Right hindlimb (tissue), 1 donor: ENCODE measurements at places on chromosomes 4 and X.

- no peak for DNase-seq
These were observed 378.5 kb upstream of the CT83 start for GRCh38 chrX:116841290-116841689.

DNA sequence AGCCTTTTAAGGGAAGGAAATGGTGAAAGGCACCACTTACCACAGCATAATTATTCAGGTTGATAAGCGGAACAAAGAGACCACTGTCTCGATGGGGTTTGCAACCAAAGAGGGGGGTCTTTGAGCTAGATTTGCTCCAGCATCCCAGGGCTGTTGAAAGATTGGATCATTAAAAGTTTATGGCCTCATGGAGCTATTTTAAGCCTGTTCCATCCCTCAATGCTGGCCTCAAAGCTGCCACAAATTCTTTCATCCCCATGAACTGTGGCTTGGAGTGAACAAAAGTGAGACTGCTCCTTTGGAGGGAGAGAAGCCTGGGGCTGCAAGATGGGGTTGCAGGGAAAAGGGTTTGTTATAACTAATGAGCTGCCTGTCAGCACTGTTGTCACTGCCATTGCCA lies 209.8 kb downstream of the RTL9 start:
- DNase-seq: no peak

- no peak for DNase-seq
These were observed 550.5 kb upstream of the FAT1 start for GRCh38 chr4:187274153-187274552.

DNA sequence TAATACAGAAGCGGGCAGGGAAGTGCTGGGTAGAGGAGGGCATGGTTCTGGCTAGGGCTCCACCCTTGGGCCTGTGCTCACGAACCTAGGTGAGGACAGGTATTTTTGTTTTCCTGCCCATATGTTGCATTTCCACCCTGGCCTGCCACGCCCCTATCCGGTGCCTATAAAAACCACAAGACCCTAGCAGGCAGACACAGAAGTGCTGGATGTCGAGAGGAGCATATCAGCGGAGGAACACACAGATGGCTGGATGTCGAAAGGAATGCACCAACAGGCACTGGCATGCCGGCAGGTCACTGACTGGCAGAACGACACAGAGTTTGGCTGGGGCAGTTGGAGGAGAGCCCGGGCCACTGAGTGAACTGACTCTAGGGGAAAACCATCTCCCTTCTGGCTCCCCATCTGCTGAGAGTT lies 316.6 kb upstream of the BOD1L1 start:
- DNase-seq: no peak

DNA sequence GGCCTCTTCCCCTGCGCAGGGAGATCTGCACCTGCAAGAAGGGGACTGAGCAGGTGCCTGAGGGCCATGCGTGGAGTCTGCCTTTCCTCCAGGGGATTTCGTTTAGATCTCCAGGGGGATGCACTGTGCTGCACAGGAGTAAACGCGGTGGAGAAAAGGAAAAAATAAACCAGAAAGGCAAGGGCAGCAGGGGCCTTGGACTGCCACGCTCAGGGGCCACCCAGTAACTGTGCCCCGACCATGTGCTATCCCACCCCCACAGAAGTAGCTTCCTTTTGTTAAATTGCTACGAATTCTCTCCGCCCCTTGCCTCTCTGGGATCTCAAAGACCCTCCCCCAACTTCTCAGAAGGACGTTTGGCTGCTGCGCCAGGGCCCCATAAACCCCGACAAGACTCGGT lies 17.2 kb upstream of the HMX1 start:
- DNase-seq: no peak

DNA sequence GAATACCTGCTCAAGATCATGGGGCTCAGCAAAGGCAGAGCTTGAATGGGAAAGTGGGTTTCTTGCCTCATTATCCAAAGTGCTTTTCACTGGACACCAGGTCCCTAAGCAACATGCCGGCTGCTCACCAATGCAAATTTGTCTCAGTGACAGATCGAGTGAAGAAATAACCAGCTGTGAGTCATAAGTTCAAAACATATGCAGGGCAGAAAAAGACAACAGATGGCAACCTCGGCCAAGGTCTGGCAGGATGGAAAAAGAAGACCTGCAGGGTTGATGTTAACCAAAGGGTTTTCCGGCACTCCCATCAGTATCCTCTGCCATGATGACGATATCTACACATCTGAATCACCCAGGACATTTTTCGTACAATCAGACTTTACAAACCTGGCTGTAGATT lies 124.1 kb downstream of the AFAP1 start:
- no peak for DNase-seq

GRCh38 chrX:135974279-135974856 lies 580 bp upstream of the MMGT1 start:
- peak; percentile 86 for DNase-seq

DNA sequence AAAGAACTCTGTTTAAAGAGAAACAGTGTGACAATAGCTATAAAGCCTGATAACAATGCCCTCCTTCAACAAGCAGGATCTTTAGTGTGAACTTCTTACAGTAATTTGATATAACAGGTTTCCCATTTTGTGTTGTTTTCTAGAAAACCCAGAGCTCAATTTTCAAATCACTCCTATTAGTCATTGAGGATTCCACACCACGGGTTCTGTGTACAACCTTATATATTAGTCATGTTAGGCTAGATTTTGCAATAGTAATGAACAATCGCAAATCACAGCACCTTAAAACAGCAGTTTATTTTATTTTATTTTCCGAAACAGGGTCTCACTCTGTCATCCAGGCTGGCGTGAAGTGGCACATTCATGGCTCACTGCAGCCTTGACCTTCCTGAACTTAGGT lies 1020.9 kb upstream of the INTU start:
- no peak for DNase-seq

DNA sequence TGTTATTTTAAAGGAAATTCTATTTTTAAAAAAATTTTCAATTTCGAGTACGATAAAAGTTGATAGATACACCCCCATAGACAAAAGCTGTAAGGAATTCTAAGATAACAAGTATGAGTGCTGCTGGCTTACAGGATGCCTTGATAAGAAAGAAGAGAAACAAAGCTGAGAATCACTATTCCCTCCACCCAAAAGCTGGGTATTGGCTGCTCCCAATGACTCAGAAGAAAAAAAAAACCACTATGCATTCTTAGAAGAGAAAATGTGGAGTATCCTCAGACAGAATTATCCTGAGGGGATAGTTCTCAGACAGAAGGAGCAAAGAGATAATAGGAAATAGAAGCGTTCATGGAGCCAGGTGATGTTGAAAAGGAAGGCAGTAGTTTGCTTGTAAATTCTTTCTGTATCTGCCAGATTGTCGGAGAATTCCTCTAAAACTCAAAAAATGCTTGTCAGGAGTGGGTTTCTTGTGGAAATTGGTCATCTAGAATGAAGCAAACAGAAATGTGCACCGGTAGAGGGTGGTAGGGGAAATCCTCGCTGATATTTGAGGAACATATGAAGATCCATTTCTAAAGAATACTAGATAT lies 217.5 kb upstream of the ADAMTS3 start:
- no peak for DNase-seq
